IMR-90 (cell line): ENCODE measurements at places on chromosomes 2 and 18.

- DNase-seq = peak; percentile 60
- peaks cover 17% of the 10 kb centered on the region for H3K4me1 ChIP-seq
- no peak overlapping the region for H3K27ac ChIP-seq
- H3K36me3 ChIP-seq = no peaks in the 10 kb centered on the region
- no peak overlapping the region for H3K4me3 ChIP-seq
These were observed 7.5 kb upstream of the SP3 start for GRCh38 chr2:173972636-173973035.

DNA sequence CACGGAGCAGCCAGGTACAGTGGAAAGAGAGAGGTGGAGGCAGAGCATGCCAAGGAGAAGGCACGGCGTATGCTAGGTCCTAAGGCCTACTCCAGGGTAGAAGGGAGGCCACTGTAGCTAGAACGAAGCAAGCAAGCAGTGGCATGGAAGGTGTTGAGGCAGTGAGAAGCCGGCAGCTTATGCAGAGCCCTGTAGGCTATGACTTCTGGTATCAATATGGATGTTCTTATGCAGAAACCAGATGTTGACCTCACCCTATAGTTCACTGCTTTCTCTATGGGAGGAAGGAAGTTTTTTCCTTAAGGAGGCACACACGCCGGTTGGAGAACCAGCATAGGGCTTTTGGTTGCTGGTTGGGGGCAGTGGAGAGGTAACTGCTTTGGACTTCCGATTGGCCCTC, 6.1 kb downstream of the MGAT5 start:
- H3K27ac ChIP-seq = peak overlapping the region; percentile 22; the same call in 1 of the 2 replicates
- no peak for DNase-seq
- no peaks in the 10 kb centered on the region for H3K27me3 ChIP-seq
- H3K4me3 ChIP-seq = no peak overlapping the region

- H3K27ac ChIP-seq = no peak overlapping the region
- peaks cover 39% of the 10 kb centered on the region for H3K27me3 ChIP-seq
These were observed 63.7 kb upstream of the BCL2L11 start for GRCh38 chr2:111057045-111057444.

DNA sequence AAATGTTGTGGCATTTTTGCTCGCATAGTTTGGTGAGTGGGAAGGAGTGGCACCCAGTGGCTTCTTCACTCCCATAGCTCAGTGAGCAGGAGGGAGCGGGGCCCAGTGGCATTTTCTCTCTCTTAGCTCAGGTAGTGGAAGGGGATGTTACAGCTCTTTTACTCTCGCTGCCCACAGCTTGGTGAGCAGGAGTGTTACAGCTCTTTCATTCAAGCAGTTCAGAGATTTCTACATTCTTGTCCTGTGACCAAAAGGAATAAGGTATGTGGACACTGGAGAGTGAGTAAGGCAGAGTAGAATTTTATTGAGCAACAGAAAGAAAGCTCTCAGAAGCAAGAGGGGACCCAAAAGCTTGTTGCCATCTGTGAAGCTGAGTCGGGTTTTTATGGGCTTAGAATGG, 192.4 kb downstream of the SPAG16 start:
- no peaks in the 10 kb centered on the region for H3K36me3 ChIP-seq
- H3K27me3 ChIP-seq = no peaks in the 10 kb centered on the region
- DNase-seq = no peak
- no peak overlapping the region for H3K27ac ChIP-seq
- H3K4me3 ChIP-seq = no peak overlapping the region

DNA sequence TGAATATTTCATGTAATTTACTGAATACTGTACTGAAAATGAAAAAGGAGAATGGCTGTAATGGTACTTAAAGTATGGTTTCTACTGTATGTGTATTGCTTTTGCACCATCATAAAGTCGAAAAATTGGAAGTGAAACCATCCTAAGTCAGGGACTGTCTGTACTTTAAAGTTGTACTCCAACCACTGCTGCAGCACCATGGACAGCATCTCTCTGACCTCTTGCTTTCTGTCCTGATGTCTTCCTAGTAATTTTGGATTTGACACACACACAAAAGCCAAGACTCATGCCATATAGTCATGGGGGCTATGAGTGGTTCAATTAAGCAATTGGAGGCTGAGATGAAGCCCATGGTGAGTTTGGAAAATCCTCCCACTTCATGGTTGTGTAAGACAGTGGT, 256.3 kb upstream of the PKDCC start:
- H3K27ac ChIP-seq = no peak overlapping the region
- no peak overlapping the region for H3K4me3 ChIP-seq
- H3K4me1 ChIP-seq = no peaks in the 10 kb centered on the region

DNA sequence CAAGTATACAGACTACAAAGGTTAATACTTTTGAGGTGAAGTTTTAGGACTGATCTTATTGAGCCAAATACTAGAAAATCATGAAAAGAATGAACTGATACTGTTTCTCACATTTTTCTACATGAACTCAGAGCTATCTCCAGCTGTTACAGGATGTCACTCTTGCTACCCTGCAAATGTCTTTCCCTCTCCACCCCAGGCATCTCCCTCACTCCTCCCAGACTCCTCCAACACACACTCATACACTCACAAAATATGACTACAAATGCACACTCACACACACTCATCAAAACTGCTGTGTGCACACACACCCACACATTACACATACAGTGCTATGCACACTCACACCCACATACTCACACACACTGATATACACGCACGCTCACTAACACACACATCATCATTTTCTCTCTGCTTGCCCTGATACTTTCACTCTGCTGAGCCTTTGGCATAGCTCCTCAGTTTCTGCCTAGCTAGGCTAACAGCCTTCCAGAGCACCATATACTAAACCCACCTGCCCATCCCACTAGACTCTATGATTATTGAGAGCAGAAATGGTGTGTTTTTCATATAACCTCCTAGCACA, 273.3 kb downstream of the CD226 start:
- H3K27ac ChIP-seq = no peak overlapping the region
- peak; percentile 0 for DNase-seq
- no peaks in the 10 kb centered on the region for H3K27me3 ChIP-seq
- H3K4me3 ChIP-seq = no peak overlapping the region
- no peaks in the 10 kb centered on the region for H3K36me3 ChIP-seq

GRCh38 chr2:210715560-210716082, 159.2 kb downstream of the CPS1 start:
- H3K4me1 ChIP-seq = no peaks in the 10 kb centered on the region
- no peak overlapping the region for H3K4me3 ChIP-seq
- H3K27me3 ChIP-seq = no peaks in the 10 kb centered on the region

DNA sequence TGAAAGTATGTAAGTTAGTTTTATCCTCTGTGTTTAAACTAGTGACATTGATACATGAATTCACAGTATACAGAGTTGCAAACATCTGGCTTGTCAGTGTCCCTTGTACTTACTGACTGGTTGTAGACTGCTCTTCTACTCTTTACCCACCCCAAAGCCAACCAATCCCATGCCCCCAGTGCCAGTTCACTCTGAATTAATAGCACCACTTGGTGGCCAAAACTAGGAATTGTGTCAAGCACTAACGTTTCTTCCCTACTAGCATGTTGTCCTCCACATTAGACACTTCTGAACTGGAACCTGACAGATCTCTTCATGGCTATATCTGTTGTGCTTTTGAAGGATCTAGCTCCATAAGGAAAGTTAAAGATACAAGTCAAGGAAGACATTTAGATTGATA, 27.2 kb upstream of the OTX1 start:
- H3K36me3 ChIP-seq = peaks cover 3% of the 10 kb centered on the region; the same call in 1 of the 2 replicates
- no peak overlapping the region for H3K27ac ChIP-seq
- no peaks in the 10 kb centered on the region for H3K4me1 ChIP-seq
- H3K4me3 ChIP-seq = no peak overlapping the region

- DNase-seq = peak; percentile 67
- H3K36me3 ChIP-seq = peaks cover 10% of the 10 kb centered on the region
- no peaks in the 10 kb centered on the region; the same call in 1 of the 2 replicates for H3K27me3 ChIP-seq
- H3K4me1 ChIP-seq = peaks cover 25% of the 10 kb centered on the region
These were observed at the start of gene ATOH8 for GRCh38 chr2:85753525-85754312. TSS of gene ATOH8 (plus strand) at chr2:85753991. CDS start at chr2:85754190, 199 bp downstream.

GRCh38 chr2:155021618-155022017, 323.1 kb downstream of the KCNJ3 start:
- no peak overlapping the region for H3K27ac ChIP-seq
- no peaks in the 10 kb centered on the region for H3K27me3 ChIP-seq
- DNase-seq = no peak
- H3K4me3 ChIP-seq = no peak overlapping the region

- no peaks in the 10 kb centered on the region; the same call in none of the 2 replicates for H3K27me3 ChIP-seq
- H3K4me3 ChIP-seq = no peak overlapping the region
- no peaks in the 10 kb centered on the region for H3K36me3 ChIP-seq
These were observed 85.9 kb upstream of the ACSL3 start for GRCh38 chr2:222774941-222775340.

DNA sequence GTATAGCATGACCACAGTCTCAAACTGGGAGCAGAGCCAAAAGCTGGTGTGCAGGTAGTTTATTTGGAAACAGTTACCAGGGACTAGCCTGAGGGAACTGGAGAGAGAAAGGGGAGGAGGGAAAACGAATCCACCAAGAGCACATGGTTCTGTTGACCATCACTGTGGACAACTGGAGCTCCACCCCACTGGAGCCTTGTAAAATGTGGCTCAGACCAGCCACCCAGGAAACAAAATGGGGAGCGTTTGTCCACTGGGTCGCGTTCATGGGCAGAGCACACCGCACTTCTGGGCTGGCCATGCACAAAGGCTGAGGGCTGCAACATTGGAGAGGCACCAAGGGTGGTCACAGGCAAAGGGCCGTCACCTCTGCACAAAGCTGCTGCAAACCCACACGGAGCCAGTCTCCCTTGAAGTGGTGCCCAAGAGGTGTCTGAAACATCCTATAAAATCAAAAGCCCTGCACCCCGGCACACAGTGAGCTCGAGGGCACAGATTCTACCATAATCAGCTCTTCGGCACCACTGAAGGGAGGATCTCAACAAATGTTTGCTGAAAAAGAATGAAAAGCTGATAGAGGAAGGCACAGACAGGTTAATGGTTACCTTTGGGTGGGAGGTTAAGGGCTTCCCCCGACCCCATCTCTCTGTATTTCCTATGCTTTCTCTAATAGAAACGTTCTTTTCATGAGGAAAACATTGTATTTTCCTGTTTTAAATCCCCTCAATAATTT, 192.9 kb downstream of the INHBB start:
- H3K36me3 ChIP-seq = no peaks in the 10 kb centered on the region
- H3K27me3 ChIP-seq = peaks cover 13% of the 10 kb centered on the region; the same call in 1 of the 2 replicates
- DNase-seq = no peak
- no peak overlapping the region for H3K27ac ChIP-seq
- peaks cover 20% of the 10 kb centered on the region for H3K4me1 ChIP-seq

DNA sequence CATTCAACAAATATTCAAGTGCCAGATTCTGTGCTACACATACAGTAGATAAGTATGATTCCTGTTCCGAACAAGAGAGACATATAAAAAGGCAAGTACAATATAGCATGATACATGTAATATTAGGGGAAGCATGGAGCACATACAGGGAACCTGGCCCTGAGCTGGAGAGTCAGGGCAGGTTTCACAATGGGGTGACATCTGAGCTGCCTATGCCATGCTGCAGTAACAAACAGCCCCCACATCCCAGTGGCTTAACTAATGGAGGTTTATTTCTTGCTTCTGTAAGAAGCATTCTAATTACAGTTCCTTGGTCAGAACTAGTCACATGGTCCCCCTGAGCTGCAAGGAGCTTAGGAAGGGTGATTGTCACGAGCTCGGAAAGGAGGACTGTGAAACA, 27.3 kb upstream of the TACR1 start:
- no peaks in the 10 kb centered on the region for H3K27me3 ChIP-seq
- H3K4me3 ChIP-seq = no peak overlapping the region
- H3K27ac ChIP-seq = no peak overlapping the region
- H3K36me3 ChIP-seq = no peaks in the 10 kb centered on the region
- DNase-seq = no peak
- H3K4me1 ChIP-seq = peaks cover 6% of the 10 kb centered on the region

GRCh38 chr2:133657591-133657990, 89.3 kb upstream of the NCKAP5 start:
- DNase-seq = peak; percentile 41
- no peak overlapping the region for H3K27ac ChIP-seq
- H3K36me3 ChIP-seq = no peaks in the 10 kb centered on the region
- no peak overlapping the region for H3K4me3 ChIP-seq
- peaks cover under 1% of the 10 kb centered on the region; the same call in 1 of the 2 replicates for H3K4me1 ChIP-seq

GRCh38 chr2:70947556-70948184, 12.0 kb downstream of the ATP6V1B1 start:
- DNase-seq = peak; percentile 75
- no peaks in the 10 kb centered on the region for H3K36me3 ChIP-seq
- H3K4me3 ChIP-seq = no peak overlapping the region
- no peak overlapping the region for H3K27ac ChIP-seq

GRCh38 chr18:63788447-63789096, 13.4 kb downstream of the SERPINB7 start:
- no peak overlapping the region for H3K4me3 ChIP-seq
- H3K27me3 ChIP-seq = no peaks in the 10 kb centered on the region
- H3K4me1 ChIP-seq = no peaks in the 10 kb centered on the region; the same call in 1 of the 2 replicates

DNA sequence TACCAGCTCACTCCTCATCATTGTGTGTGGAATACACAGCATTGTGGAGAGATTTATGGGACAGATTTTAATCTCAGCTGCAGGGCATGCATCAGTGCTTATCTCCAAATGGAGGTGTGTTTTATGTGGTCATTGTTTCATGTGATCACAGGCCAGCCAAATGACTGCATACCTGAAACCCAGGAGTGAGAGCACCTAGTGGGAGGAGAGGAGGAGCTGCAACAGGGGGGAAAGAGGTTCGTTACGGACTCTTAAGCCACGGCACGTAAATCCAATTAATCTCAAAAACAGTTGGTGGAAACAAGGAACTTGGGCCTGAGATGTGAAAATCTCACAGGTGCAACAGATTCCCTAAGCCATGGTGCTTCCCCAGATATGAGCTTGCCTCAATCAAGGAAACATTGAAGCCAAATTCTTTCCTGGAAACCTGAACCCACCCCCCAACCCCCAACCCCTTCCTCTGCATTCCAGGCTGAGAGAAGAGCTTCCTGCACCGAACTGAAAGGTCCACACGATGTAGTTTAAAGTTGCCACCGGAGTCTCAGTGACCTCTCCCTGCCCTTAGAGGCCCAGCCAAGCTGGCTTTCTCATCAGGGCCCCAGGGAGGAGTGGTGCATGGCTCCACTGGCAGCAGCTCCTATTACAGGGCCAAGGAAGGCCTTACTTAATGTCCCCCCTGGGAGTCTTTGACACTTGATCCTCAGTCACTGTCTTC, 167.4 kb downstream of the C1D start:
- no peaks in the 10 kb centered on the region for H3K36me3 ChIP-seq
- H3K27ac ChIP-seq = no peak overlapping the region
- no peak overlapping the region for H3K4me3 ChIP-seq

- H3K36me3 ChIP-seq = no peaks in the 10 kb centered on the region
- DNase-seq = no peak
- no peak overlapping the region for H3K27ac ChIP-seq
- no peaks in the 10 kb centered on the region for H3K27me3 ChIP-seq
- no peaks in the 10 kb centered on the region for H3K4me1 ChIP-seq
- H3K4me3 ChIP-seq = no peak overlapping the region
These were observed 186.2 kb upstream of the REG3G start for GRCh38 chr2:78839259-78839658.

- H3K27me3 ChIP-seq = peaks cover 11% of the 10 kb centered on the region
- no peaks in the 10 kb centered on the region for H3K36me3 ChIP-seq
- no peak for DNase-seq
- H3K4me1 ChIP-seq = no peaks in the 10 kb centered on the region
- no peak overlapping the region for H3K4me3 ChIP-seq
- H3K27ac ChIP-seq = no peak overlapping the region
These were observed 37.6 kb upstream of the MGAT4A start for GRCh38 chr2:98768384-98769113.
